Stimulated activated CD4-positive, alpha-beta T cell treated with anti-CD3 and anti-CD28 coated beads, TNF-alpha, amount 100 ng/mL, for 4 hours (primary cell): ENCODE measurements at places on chromosomes 1 and 21.

DNA sequence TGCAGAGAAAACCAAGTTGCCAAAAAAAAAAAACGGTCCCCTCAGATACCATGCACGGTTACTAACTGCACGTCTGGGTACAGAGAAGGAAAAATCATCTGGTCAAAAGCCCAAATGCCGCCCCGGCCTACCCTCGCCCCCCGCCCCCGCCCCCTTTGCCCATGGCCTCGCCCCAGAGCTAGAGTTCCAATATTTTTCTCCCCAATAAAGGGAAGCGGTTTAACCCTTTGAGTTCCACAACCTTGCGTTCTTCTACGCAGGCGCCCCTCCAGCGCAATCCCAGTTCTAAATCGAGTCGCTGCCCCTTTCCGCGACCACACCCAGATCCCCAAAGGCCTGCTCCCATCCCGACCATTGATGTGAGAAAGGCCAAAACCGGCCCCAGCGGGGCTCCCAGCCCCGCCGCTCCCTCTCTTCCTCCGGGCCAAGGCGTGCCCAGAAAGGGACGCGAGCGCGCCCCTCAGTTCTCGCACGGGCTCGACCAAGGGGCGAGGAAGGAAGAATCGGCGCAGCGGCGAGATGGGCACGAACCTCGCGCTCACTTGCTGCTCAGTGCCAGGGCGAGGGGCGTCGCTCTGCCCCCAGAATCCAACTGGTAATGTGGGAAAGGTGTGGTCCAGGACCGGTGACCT is 797 bp downstream of the WDR47 start:
- no peak for DNase-seq

- no peak for DNase-seq
These were observed 9.3 kb upstream of the S100A10 start for GRCh38 chr1:152002960-152003359.

DNA sequence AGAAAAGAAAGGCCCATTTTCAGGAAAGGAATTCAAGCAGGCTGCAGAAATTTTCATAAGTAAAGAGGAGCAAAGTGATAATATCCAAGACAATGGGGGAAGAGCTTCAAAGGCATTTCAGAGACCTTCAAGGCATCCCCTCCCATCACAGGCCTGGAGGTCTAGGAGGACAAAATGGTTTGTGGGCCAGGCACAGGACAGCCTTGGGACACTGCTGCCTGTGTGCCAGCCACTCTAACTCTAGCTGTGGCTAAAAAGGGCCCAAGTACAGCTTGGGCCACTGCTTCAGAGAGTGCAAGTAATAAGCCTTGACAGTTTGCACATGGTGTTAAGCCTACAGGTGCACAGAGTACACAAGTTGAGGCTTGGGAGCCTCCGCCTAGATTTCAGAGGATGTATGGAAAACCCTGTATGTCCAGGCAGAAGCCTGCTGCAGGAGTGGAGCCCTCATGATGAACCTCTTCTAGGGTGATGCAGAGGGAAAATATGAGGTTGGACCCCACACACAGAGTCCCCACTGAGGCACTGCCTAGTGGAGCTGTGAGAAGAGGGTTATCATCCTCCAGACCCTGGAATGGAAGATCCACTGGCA is 51.8 kb upstream of the ZSWIM5 start:
- DNase-seq: no peak

- no peak for DNase-seq
These were observed 208.9 kb upstream of the POGK start for GRCh38 chr1:166630369-166630768.

- peak; percentile 72 for DNase-seq
These were observed 9.0 kb downstream of the IGSF9 start for GRCh38 chr1:159936273-159936904.

DNA sequence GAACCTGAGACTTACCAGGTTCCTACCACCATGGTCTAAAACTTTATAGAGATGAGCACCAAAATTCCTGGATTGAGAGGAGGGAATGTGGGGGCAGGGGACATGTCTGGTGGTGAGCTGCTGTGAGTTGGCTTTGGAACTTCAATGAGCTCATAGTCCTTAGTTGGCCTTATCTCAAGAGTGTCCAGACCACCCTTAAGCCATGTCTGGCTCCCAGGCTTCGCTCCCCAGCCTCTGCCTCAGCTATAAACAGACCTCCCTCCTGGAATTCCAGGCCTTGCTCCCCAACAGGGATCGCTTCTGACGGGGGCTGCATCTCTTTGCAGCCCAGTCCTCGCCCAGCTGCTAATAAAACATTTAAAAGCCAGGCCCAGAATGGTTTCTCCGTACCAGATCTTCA is 19.5 kb downstream of the ATF3 start:
- DNase-seq: no peak

- no peak for DNase-seq
These were observed 12.0 kb upstream of the MX2 start for GRCh38 chr21:41349619-41350390.

DNA sequence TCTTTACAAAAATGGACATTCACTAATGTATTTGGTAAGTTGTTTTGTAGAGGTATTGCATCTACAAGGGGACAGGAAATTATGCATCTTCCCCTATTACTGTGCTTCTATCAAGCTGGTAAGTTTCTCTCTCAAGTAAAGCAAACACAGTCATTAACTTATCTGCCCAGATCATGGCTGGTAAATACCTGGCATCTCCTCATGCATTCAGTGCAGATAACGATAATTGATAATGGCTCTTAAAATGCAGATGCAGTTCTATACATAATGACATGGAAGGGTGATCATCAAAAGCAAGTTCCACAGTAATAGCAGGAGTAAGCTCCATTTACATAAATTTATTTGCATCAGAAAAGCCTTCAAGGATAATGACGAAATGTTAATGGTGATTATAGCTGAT is 122.4 kb downstream of the SIPA1L2 start:
- no peak for DNase-seq

DNA sequence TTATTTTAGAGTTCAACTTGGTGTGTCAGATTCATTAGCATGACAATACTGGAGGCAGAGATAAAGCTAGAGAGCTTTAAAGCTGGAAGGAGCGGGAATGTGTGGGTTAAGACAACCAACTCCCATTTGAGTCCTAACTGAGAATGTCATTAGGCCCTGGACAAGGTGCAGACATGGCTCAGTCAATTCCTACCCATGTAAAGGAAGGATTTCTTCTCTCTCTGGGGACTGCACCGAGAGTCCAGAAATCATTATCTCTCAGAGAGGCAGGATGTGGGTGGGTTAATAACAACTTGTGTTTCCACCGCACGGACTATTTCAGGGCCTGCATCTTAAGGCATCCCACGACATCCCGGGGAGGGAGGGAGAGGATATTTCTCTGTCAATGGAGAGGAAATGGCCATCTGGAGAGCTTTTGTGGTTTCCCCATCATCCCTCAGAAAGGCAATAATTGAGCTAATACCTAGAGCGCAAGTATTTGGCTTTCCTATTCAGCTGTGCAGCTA is 46.7 kb upstream of the SARS1 start:
- no peak for DNase-seq

GRCh38 chr1:6083801-6084446 is 38.2 kb downstream of the KCNAB2 start:
- no peak for DNase-seq

DNA sequence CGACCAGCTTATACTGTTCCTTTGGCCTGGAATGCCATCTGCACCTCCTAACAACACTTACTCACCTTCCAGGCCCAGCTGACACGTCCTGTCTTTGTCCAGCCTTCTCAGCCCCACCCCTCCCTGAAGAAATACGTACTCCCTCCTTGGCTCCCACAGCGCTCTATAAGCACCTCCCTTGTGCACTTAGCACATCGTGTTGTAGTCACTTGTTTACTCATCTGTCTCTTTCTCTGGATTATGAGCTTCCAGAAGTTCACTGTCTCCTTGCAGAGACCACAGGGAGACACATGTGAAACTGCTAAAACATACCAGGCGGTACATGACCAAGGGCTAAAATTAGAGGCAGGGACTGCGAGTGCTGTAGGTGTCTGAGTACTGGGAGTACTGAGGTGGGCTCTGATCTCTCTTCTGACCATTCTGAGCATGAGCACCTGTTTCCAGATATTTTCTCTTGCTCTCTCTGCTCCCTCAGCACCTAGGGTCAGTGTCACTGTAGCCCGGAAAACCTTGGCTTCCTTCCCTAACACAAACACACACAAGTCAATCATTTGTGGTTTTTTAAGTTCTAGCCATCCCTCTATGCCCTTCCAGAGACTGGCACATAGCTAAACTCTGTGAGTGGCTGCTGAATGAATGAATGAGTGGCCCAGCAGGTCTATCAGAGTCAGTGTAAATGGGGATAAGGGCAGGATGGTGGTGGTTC is 5.1 kb downstream of the DCST1 start:
- DNase-seq: no peak

- DNase-seq: no peak
These were observed 50.8 kb downstream of the CRP start for GRCh38 chr1:159663552-159663951.

DNA sequence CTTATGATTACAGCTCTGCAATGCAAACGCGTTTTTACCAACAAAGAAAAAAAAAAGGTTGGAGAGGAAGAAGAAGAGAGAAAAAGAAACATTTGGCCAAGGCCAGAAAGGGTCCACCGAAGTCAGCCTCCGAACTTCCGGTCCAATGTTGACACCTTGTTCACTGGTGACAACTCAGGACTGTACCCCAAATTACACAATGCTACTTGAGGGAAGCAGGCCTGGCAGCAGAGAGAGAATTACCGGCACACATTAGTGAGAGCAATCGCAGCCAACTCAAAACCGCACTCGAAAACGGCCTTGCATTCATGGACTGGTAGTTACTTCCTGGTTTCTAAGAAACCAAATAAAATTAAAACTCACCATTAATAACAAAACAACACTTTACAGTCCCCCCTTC is 652.5 kb downstream of the KIF26B start:
- DNase-seq: no peak

- no peak for DNase-seq
These were observed 61.4 kb downstream of the EIF2B3 start for GRCh38 chr1:44924835-44925464.

GRCh38 chr1:16175610-16176553 is 20.0 kb upstream of the EPHA2 start:
- no peak for DNase-seq

DNA sequence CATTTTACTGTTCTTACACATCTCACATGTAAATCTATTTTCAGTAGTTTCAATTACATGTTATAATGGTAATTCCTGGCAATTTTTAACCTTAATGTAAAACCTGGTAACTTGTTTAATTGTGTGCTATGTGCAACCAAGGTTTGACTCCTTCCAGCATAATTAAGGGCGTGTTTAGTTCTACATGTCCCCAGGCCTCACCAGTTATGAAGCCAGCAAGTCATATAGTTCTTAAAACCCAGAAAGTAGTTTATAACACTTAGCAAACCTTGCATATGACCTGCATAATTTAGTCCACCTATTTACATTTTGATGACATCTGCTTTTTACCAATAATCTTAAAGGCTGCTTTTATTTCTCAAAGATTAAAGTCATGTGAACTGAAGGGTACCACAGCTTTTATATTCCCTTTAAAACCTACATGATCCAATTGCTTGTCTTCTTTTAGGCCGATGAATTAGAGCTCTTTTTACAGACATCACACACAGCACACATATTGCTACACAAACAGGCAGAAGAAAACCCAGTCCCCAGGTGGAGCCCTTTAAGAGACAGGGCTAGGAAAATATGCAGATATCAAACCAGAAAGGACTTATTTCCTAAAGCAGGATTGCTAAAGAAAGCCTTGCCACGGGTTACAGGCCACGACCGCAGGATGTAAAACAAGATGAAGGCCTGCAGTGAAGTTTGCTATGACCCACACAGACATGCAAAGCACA is 23.2 kb upstream of the SYCP1 start:
- no peak for DNase-seq

DNA sequence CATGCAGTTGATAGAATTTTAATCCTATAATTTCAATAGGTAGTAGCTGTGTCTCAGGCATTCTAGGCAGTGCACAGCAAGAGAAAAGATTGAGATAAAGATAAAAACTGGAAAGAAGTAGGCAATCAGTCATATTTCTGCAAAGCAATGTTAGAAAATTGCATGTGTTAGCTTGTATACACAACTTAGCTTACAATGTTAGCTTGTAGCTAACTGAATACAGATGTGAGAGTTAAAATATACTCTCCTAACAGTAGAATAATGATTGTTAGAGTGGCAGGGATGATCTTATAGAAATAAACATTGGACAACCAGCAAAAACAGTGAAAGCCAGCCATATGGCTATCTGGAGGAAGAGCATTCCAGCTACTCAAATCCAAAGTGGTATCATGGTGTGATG is 29.0 kb downstream of the PTPRC start:
- DNase-seq: no peak
